Omental fat pad (tissue), 4 donors: ENCODE measurements at places on chromosomes 3 and 15.

DNA sequence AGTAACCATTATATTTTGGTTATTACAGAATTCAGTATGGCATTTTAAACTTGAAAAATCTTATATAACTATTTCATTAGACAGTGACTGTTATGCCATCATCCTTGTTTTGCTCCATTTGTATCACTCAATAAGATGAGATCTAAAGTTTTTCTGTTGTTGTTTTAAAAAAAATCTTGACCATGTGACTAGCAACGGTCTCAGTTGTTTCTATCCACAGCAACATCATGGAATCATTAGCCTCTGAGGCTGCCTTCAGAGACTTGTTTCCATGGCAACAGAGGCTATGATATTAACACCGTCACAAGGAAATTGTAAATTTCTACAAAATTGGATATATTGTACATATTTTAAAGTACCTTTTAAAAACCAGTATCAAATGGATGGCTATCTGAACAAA is 129.8 kb downstream of the DLG1 start:
- DNase-seq, result no peak

DNA sequence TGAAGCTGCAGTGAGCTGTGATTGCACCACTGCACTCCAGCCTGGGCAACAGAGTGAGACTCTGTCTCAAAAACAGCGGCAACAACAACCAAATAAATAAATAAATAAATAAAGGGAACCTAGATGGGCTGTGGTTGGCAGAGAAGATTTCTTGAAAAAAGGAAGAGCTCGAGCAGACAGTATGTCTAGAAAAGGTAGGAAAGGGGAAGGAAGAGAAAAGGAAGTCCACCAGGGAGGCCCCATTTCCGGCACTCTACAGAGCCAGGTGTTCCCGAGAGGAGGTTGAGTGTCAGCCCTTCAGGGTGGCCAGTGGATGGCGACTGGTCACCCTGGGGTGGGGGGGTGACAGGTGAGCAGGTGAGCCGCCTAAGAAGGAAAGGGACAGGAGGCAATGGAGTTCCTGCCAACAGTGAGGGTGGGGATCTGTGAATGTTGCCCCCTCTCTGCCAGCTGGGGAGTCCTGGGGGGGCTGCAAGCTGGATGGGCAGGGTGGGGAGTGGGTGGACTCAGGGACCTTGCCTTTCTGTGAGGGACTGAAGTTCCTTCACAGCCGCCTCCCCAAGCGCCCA is 14.8 kb downstream of the PAQR5 start:
- no peak for DNase-seq

DNA sequence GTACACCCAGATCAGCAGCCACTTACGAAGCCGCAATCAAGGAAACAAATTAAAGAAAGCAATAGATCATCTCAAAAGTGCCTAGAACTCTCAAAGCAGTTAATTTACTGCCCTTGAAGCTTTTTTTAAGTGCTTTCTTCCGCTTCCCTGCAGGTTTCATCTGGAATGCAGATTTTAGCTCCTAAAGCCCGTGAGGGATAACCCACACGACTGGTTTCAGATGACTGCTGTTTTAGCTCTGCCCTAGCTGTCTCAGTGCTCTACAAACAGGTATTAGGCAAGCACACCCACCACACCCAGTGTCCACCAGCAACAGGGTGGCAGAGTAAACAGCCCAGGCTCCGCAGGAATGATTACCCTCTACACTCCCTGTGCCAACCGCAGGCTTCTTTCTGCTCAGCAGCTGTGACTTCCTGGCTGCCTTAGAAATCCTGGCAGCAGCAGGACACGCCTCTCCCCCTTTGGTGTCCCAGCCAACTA is 126.0 kb downstream of the FMN1 start:
- DNase-seq, result no peak

DNA sequence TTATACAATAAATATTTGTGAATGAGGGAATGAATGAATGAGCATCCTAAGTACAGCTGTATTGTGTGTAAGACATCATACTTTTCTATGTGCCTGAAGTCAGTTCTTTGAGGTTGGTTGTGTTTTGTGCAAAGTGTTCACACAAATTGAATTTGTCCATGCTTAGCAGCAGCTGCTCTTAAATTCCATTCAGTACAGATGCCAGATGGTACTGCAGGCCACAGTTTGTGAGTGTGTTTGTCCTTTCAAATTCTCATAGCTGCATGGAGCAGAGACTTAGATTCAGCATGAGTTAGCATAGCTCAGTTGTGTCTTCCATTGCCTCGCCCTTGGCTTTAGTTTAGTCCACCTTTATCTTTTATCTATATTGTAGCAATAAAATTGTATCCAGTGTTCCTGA is 3.8 kb upstream of the ZNF385D start:
- no peak for DNase-seq

- DNase-seq, result no peak
Observed at GRCh38 chr3:185439745-185440466, 58.9 kb downstream of the TMEM41A start.

DNA sequence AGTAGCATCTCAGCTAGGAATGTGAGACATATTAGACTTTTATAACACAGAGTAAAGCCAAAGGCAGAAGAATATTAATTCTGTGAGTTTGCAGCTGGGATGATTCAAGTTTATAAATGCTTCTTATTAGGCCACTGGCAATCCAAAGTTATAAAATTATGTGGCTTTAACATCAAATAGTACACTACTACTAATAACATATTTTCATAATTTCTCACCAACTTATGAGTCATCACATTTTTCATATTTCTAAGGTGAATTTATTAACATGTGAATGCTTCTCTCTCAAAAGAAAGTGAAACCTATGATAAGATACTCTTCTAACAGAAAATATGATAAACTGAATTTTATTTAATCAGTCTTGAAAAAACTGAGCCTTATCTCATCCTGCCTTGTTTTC is 1348.2 kb upstream of the ALCAM start:
- no peak for DNase-seq

DNA sequence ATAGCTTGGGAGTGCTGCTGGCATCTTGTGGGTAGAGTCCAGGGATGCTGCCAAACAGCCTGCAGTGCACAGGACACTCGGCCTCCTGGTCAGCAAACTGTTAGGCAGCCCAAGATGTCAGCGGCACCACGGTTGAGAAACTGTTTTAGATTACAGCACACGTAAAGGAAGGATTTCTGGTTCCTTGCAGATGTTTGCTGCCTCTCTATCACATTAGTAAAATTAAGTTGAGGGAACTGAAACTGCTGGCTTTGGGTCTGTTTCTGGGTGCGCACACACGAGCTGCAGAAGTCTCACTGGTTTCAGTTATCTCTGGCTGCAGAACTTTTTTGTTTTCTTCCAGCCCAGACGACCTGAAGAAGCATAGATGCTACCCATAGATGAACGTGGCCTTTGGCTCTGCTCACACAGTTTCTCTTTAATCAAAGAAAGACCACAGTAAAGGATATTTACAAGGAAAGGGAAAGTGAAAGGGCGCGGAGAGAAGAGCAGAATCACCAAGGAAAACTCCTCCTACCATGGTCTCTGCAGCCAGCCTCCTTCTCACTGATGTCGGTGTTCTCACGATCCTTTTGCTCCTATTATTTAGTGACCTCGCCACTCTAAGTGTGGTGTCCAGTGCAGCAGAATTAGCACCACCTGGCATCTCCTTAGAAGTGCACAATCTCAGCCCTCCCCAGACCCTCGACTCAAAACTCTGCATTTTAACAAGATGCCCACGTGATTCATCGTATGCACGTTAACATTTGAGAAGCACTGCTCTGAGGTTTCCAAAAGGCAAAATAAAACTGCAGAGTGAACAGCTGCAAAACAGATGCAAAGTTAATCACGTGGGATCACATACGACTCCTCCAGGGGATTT is 50.6 kb upstream of the AKAP13 start:
- DNase-seq, result no peak

DNA sequence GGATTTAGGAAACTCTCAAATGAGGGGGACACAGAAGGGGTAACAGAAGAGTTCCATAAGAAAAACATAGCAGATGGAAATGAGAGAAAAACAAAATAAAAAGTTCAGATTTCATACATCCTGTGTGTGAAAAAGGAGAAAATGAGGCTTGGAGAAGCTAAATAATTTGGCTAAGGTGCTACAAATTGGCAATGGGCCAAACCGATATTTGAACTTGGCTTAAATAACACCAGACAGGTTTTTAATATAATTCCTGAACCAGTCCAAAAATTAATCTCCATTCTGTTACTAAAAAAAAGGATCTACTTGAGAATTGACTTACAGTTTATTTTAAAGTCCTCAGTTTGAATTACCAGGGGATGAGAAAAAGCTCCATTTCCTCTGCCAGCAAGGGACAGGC is 342.9 kb upstream of the DPH6 start:
- DNase-seq, result no peak

DNA sequence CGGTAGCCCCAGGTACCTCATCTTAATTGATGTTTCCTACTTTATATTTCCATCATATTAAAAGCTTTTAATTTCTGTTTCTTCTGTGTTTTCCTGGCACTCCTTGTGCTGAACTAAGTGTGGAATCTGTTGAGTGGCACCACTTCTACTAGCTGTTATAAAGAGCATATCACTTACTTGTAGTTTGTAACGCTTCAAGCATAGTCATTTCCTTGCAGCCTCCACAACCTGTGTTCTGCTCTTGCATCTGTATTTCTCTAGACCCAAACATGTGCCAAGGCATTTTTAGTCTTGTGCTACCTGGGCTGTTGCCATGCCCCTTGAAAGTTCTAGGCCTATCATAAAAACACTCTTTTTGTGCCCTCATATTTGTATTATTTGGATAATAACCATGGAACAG is 16.0 kb downstream of the ZNF654 start:
- no peak for DNase-seq

DNA sequence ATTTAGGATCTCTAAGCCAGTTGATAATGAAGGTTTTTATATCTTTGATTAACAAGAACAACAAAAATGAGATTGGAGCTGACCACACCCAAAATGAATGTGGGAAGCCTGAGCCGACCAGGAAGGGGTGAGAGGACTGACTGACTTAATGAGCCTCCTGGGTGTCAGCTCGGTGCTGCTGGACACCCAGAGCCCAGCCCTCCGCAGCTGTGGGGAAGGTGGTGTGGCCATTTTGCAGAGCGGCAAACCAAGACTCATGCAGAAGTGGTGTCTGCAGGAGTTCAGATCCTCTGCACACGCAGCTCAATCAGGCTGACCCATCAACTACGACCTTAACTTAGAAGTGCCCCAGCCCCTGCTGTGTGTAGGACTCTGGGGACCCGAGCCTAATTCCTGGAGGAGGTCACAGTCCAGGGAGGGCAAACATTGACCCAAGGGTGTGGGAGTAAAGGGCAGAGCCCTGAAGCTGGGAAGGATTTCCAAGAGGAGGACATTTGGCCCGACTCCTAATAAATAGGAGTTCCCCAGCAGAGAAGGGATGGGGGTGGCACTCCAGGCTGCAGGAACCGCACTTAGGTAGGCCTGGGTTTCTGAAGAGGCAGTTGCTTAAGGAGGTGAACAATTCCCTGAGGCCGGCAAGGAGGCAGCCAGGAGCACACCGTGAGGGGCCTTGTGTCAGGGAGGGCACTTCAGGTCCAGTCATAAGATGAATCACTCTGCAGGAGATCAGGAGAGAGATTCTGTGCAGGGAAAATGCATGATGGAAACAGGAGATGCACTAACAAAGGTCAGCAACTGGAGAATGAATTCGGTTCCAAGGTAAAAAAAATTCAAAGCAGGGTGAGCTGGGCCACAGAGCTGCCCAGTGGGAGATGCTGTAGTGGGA is 197.1 kb upstream of the TPM1 start:
- DNase-seq, result no peak

GRCh38 chr3:22582266-22582665 is 620.9 kb upstream of the UBE2E2 start:
- DNase-seq, result no peak

- DNase-seq, result no peak
Observed at GRCh38 chr15:76898102-76898501, 7.0 kb downstream of the SCAPER start.

GRCh38 chr15:73426323-73426994 is 16.5 kb upstream of the REC114 start:
- DNase-seq, result no peak

DNA sequence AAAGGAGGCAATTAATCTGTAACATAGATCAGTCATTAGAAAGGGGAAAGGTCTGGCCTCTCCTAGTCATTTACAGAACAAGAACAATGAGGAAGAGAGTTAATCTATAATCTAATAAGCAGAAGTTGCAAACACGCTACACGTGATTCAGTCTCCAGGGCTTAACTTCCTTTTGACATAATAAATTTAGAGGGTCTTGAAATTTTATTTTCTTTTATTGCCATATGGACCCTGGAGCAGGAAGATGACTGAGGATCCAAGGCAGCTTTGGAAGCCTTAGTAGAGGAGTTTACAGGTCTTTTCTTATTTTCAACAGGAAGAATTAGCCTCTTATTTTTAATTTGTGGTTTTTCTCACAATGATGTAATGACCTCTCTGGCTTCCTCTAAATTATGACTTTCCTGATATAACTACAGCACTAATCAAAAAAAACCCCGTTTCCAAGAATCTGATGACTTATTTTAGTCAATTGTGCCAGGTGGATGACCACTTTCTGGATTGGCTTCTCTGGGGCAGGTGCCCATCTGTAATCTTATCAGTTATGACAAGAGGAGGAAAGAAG is 32.2 kb downstream of the ADGRG7 start:
- no peak for DNase-seq

DNA sequence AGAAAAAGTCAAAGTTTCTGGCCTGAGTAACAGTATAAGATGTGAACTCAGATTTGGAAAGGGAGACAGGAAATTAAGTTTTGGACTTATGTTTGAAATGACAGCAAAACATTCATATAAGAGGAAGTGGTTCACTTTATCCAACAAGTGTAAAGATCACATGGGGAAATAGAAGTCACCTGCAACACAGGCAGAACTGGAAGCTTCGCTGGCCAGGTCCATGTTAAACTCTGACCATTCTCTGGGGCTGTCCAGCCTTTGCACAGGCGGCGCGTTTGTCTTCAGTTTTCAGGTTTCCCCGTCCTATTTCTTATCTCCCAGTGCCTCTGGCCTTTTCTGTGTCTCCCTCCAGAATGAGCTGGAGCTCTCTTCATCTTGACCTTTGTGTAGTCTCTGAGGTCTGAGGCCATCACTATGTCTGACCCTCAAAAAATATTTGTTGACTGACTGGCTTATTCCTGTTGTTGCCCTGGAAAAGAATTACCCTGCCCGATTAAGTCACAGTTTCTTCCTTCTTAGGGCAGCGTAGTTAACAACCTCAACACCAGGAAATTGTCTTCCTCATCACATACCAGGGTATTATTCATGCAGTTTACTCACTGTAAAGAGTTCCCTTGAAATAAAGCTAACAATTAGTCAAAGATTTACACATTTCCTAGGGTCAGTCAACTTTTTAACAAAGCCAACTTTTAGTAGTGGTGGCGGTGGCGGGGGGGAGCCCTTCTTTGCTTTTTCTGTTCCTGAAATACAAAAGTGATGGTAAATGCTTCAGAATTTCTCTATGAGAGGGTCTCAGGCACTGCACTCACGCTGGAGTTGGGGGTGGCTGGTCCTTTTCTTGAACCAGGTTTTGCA is 959 bp upstream of the RASA2 start:
- DNase-seq, result no peak

GRCh38 chr3:102060814-102061213 is 211.5 kb downstream of the NFKBIZ start:
- no peak for DNase-seq

DNA sequence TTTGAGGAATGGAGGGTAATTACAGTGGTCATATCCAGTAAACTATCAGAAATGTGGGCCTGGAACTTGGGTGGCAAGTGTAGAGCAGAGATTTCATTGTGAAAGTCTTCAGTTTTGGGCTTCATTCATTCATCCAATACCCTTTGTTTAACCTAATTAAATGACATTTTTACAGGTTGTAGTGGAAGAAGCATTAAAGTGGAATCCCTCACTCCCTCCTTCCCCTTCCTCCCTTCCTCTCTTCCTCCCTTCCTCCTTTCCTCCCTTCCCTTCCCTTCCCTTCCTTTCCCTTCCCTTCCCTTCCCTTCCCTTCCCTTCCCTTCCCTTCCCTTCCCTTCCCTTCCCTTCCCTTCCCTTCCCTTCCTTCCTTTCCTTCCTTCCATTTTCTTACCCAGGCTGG is 219.3 kb downstream of the PDCD6IP start:
- no peak for DNase-seq
